Ascending aorta (tissue), 2 donors: ENCODE measurements at places on chromosomes 5 and 9. TPM values are rescaled to one million over a fixed set of nuclear protein-coding genes. Genes with fewer than 3 reads are reported as not detected.

DNA sequence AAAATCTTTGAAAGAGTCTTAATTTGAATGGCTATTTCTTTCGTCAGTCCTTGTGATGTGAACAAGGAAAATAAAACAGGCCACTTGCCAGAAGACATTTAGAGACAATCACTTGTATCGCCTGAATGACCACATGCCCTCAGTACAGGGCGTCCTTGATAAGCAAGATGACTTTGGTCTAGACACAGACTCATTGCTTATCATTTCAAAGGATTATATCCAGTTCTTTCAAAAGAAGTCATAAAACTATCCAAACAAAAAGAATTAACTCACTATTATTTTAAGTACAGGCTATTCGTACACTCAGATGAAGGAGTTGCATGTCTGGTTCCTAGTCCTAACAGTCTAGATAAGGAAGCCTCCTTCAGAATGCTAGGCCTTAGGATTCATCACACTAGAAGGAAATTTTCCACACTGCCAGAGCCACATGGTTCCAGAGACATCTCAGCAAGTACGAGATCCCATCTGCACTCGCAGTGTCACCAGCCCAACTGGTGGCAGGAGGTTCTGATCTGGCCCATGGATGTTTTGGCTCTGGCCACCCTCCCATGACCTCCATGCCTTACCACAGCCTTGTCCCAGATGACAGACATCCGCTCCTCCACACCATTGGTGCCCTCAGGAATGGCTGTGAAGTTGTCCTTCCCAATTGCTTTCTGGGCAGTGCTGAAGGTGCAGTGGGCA lies 109.6 kb downstream of the DPYSL3 start:
- DNase-seq = no peak
- H3K27me3 ChIP-seq = no peaks in the 10 kb centered on the region
- H3K36me3 ChIP-seq = peaks cover 65% of the 10 kb centered on the region
- H3K4me1 ChIP-seq = peaks cover 23% of the 10 kb centered on the region

DNA sequence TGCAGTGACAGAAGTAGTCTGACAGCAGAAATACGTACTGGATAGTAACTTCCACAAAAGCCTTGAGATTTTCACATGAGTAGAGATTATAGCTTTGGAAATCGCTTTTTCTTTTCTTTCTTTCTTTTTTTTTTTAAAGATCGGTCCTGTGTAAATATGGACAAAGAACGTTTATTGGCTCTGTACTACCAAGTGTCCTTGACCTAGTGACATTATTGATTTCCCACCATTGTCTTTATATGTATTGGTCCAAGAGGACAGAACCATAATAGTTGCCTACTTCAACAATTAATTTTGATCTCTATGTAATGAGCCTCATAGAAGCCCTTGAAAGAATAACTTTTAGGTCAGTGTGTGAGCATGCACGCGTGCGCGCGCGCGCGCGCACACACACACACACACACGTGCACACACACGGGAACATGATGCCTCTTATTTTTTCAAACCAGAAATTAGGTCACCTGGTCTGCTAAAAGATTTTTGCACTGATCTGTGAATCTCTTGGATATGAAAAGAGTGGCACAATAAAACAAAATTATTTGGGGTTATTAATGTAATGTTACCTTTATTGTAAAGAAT lies 516.8 kb downstream of the PSAT1 start:
- DNase-seq = no peak
- H3K27me3 ChIP-seq = no peaks in the 10 kb centered on the region
- no peaks in the 10 kb centered on the region for H3K4me1 ChIP-seq
- H3K36me3 ChIP-seq = no peaks in the 10 kb centered on the region
- no peak overlapping the region for H3K4me3 ChIP-seq
- H3K27ac ChIP-seq = no peak overlapping the region

DNA sequence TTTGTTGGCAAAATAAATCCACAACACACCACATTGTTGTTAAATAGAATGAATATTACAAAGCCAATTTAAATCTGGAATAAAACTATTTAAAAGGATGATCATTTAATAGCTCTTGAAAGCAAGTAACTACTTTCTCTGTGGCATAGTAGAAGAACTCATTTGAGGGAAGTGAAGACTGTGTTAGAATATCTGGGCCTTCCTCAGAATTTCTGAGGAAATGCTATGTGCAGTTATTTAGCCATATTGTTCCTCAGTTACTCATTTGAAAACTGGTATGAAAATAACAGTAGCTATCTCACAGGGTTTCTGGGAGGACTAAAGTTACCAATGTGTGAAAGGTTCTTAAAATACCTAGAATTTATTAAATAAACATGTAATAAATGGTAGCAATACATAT lies 595.8 kb downstream of the PSAT1 start:
- no peak overlapping the region for H3K27ac ChIP-seq
- no peak overlapping the region for H3K4me3 ChIP-seq
- H3K4me1 ChIP-seq = no peaks in the 10 kb centered on the region
- DNase-seq = no peak
- H3K36me3 ChIP-seq = no peaks in the 10 kb centered on the region
- H3K27me3 ChIP-seq = no peaks in the 10 kb centered on the region

GRCh38 chr5:31768046-31768445 lies 129.1 kb downstream of the PDZD2 start:
- H3K27me3 ChIP-seq = no peaks in the 10 kb centered on the region
- H3K36me3 ChIP-seq = no peaks in the 10 kb centered on the region
- peaks cover 5% of the 10 kb centered on the region for H3K4me1 ChIP-seq
- DNase-seq = no peak
- H3K27ac ChIP-seq = no peak overlapping the region

DNA sequence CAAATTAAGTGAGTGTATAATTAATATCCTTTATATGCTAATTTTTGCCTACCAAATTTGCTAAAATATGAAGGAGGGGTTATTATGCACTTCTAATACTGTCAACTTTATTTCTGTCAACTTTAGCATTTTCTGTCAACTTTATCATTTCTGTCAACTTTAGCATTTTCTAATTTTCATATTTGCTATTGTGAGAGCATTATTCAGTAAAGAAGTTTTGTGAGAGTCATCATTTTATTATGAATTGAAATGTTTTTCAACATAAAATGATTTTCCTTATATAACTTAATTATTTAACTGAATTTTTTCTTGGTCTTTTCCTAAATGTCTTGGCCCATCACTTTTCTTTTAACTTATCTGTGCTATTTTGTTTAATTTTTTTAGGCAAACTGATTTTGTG lies 58.2 kb downstream of the FBXO4 start:
- no peak for DNase-seq
- H3K4me1 ChIP-seq = peaks cover 5% of the 10 kb centered on the region
- no peak overlapping the region for H3K27ac ChIP-seq

The IL9 gene
- total RNA-seq = not detected

The NRARP gene
- total RNA-seq = 51.7 TPM

The PCDHGA4 gene
- 4.3 TPM for total RNA-seq

DNA sequence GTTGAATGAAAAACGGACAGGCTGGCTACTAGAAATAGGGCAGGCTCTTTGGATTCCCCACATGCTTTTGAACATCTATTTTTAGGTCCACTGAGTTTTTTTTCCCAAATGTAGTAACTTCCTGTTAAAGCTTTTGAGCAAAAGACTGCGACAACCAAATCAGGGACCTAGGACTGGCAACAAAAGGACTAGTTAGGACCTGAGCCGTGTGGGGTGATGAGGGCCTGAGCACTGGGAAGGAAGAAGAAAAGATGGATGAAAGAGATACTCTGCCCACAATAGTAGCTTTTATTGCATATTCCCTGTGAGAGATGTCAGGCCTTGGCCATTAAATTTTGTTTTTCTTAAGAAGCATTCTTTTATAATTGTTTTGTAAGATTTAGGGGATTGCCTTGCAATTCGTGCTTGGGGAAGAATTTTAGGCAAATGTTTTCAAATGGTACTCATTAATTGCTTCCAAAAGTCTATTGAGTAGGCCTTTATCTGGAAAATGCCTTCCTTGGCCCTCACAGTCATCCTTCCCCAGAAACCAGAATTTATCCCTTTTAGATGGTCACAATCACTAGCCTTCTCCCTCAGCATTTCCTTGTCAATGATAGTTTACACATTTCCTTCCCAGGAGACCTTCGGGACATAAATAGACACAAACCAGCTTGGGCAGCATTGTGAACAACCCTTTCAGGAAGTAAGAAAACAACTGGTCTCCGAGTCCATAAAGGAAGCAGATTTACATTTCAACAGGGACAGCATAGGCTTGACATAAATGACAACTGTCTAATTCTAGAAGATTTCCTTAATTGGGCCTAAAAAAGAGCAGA lies 166.5 kb downstream of the RMI1 start:
- no peaks in the 10 kb centered on the region for H3K36me3 ChIP-seq
- H3K4me3 ChIP-seq = no peak overlapping the region
- H3K4me1 ChIP-seq = peaks cover 10% of the 10 kb centered on the region
- peak overlapping the region; percentile 52 for H3K27ac ChIP-seq
- peaks cover 1% of the 10 kb centered on the region for H3K27me3 ChIP-seq
- DNase-seq = no peak

GRCh38 chr5:149872351-149873040 lies 72.1 kb downstream of the PDE6A start:
- H3K4me1 ChIP-seq = peaks cover 12% of the 10 kb centered on the region
- peak overlapping the region; percentile 48 for H3K27ac ChIP-seq
- no peaks in the 10 kb centered on the region for H3K27me3 ChIP-seq
- no peak for DNase-seq
- no peak overlapping the region for H3K4me3 ChIP-seq
